ENCODE measurements at places on chromosomes 6 and 20.

DNA sequence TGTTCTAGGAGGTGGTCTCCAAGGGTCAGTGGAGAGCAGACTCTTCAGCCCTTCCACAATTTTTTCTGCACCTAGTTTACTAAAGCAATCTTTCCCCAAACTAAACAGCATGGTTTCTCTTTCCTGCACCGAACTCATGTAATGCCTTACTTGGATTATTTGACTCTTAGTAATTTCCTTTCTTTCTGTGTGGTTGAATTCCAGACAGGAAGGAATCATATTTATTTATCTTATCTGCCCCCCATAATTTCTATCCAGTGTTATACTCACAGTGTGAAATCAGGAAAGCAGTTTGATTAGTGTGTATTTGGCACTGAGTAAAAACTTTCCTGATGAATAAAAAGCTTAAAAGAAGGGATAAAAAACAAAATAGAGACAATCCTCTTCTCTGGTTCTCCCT, 140.3 kb upstream of the STMND1 start:
- DNase-seq: no peak

DNA sequence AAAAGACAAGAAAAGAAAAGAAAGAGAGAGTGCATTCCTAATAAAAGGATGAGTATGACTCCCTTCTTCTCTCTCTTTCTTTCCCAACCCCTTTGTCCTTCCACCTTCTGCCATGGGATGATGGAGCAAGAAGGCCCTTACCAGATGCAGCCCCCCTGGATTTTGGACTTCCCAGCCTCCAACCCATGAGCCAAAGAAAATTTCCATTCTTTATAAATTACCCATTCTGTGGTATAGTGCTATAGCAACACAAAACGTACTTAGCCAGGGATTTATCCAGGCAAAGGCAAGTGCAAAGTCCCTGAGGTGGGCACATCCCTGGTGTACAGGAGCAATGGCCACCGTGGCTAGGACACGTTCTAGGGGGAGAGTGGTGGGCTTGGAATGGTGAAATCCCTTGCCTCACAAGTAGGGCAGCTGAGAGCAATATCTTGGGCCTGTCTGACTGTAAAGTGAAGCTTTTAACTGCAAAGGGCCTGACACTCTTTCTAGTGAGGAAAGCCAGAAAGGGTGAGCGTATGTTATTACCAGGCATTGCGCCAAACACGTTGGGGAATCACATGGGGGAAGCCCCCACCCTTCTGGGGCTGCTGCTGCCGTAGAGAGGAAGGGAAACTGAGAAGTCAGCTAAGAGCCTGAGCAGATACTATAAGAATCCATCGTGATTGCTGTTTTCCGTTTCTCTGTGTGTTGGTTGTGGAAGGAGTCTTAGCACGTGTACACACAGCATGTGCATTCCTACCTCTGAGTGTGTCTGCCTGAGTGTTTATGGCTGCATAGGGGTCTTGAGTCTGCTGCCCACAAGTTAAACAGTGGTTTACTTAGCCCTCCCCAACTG, 50.7 kb upstream of the SIRPA start:
- DNase-seq: peak; percentile 2

DNA sequence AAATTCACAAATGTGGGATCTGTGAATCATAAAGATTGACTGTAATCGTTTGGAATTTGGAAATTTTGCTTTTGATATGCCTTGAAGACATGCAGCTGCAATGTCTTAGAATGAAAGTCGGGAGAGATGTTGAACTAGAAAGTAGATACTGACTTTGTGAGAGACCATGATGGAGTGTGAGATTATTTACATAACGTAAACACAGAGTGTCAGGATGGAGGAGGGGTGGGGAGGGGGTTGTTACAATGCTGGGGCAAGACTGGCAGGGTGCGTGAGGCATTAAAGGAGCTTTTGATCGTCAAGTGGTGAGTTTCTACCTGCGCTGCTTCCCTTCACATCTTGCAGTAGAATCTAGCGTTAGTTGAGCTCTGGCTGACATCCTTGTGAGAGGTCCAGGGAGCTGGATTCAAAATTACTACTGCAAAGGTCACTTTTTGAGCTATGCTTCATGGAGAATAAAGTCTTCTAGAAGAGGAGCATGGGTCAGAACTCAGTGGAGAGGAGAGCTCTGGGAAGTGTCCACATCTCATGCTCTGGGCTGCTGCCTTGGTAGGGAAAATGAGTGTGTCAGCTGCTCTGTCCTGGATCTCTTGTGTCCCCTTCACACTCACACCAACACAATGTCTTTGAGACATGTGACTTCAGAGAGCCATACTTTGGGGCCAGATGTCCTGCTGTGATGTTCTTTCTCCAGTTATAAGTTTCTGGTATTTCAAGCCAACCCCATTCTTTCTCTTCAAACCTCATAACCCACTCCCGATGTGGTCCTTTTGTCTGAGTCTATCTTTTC, 105.2 kb upstream of the CITED2 start:
- DNase-seq: no peak

GRCh38 chr6:37556881-37557644, 57.4 kb upstream of the CCDC167 start:
- DNase-seq: no peak

GRCh38 chr6:44538807-44539201, 151.3 kb downstream of the CDC5L start:
- DNase-seq: no peak

GRCh38 chr6:119312441-119312840, 37.1 kb downstream of the MAN1A1 start:
- DNase-seq: no peak

DNA sequence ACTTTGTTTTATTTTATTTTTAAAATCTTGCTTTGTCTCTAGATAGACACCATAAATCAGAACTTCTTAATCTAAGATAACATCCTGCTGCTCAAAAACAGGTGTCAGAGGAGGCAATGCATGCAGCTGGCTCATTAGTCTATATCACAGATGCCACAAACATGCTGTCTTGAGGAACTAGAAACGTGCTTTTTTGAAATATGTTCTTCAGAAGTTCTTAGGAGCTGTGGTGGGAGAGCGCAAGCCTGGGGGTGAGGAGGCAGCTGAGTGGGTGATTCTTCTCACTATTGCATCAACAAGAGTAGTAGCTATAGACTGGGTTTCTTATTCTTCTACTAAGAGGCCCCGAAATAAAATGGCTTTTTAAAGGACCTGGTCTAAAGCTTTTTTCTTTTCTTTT, 23.4 kb downstream of the IL22RA2 start:
- no peak for DNase-seq

DNA sequence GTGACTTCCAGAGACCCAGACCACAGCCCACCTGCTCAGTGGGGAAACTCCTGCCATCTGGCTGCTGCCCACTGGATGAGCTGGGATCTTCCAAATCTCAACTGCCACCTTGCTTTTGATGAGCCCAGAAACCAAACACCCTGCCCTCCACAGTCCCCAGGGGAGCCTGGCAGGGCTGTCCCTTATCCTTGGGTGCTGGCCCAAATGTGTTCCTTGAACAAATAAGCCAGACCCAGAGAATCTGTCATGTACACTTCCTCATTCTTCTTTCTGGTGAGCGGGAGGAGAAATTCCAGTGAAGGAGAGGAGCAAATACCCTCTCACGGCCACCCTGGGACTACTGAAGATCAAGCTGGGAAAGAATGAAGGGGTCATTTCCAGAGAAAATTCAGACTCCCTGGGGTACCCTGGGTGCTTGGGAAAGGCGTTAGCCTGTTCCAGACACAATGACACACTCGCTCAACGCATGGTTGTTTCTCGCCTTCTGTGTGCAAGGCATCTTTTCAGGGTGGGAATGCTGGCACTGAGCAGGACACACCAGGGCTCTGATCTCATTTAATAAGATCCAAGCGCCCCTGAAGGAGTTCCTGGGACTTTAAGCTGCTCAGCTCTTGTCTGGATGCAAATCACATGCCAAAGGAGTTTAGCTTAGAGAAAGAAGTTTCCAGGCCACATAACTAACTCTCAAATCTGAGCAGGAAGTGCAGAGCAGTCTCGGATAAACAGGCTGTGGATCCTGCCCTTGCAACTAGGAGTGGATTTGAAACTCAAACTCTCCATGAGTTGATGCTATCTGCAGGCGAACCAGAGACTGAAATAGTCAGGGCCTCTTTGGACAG, 38.5 kb downstream of the PXDC1 start:
- no peak for DNase-seq

- DNase-seq: no peak
These were observed 14.9 kb downstream of the FGD2 start for GRCh38 chr6:37020381-37020780.

- no peak for DNase-seq
These were observed 233.6 kb upstream of the ASCC3 start for GRCh38 chr6:101114703-101115102.

DNA sequence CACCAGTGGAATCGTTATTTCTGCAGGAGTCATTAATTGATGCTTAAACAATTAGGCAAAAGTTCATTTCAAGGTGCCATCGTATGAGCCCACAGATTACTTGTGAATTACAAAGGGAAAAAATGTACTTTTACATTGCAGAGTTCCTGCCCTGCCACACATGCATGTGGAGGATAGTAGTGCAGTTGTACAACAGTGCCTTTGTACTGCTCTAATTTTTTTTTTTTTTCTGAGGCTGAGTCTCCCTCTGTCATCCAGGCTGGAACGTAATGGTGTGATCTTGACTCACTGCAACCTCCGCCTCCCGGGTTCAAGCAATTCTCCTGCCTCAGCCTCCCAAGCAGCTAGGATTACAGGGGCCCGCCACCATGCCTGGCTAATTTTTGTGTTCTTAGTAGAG, 26.0 kb upstream of the SYNJ2 start:
- no peak for DNase-seq

GRCh38 chr6:39300739-39301138, 13.5 kb downstream of the KCNK17 start:
- no peak for DNase-seq

DNA sequence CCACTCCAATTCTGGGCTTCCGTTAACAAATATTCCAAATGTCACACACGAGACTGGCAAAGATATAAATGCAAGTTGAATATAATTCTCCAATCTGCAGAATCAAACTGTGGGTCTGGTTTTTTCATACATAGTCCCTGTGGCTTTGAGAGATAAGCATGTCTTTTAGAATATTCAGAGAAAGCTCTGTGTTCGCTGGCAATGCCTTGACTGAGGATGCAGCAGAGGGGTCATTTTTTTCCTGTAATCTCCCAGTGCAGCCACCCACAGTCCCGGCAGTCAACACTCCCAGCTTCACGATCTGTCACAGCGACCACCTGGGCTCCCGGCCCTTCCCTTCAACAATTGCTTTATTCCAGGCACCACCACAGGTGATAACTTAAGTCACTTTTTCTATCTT, 30.5 kb downstream of the MUC22 start:
- no peak for DNase-seq

DNA sequence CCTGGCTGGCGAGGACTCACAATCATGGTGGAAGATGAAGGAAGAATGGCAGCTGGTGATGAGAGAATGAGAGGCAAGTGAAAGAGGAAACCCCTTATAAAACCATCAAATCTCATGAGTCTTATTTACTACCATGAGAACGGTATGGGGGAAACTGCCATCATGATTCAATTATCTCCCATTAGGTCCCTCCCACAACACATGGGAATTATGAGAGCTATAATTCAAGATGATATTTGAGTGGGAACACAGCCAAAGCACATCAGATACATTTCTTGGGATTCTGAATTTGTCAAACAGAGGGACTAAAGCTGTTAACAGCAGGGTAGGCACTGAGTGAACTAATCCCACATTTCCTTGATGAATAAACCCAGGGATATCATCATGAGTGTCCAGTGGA, 116.2 kb upstream of the PLCB4 start:
- DNase-seq: no peak

- peak; percentile 63 for DNase-seq
These were observed 24.1 kb downstream of the STK4 start for GRCh38 chr20:44990425-44990824.

DNA sequence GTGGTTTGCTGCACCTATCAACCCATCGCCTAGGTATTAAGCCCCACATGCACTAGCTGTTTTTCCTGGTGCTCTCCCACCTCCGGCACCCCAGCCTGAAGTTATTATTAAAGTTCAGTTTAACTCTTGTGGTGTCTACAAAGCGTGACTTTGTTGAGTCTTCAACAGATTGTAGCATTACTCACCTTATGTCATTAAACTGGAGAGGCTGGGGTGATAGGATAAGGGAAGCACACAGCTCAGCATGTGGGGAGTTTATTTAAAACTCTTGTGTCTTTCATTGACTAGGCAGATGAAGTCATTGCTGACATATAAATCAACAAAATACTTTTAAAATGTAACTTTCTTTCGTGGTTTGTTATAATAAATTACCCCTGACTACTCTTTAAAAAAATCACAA, 84.7 kb upstream of the GCM1 start:
- no peak for DNase-seq

All from activated naive CD4-positive, alpha-beta T cell treated with Interleukin-2 at 50 U/mL for 16 hours (primary cell).